ENCODE measurements at places on chromosomes 7 and 10.

DNA sequence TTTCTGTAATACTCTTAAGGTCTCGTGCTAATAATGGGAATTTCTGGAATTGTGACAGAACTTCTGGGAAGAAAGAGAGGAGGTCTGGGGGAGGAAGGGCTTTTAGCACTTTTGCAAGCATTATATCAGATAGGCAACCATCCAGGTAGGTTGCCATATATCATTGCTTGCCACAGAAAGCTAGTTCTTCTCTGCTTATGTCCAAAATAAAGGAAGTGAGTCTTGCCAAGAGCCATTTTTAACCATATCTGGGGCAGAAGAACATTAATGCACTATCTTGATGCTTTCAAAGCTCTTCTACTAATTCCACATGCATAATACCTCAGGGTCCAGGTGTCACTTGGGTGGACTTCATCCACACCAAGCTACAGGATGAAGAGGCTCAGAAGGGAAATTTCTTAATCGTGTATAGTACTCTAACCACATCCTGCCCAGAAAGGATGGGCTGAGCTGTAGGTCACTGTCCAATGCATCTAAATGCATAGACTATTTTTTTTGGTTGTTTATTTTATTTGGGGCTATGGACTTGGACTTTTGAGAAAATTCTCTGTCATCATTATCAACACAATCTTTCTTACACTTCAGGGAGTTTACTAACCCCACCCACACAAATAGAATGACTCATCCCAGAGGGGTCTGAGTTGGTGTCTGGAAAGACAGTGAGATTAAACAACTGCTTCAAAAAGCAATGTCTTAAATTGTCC, 68.9 kb upstream of the ADO start:
- no peak for DNase-seq

DNA sequence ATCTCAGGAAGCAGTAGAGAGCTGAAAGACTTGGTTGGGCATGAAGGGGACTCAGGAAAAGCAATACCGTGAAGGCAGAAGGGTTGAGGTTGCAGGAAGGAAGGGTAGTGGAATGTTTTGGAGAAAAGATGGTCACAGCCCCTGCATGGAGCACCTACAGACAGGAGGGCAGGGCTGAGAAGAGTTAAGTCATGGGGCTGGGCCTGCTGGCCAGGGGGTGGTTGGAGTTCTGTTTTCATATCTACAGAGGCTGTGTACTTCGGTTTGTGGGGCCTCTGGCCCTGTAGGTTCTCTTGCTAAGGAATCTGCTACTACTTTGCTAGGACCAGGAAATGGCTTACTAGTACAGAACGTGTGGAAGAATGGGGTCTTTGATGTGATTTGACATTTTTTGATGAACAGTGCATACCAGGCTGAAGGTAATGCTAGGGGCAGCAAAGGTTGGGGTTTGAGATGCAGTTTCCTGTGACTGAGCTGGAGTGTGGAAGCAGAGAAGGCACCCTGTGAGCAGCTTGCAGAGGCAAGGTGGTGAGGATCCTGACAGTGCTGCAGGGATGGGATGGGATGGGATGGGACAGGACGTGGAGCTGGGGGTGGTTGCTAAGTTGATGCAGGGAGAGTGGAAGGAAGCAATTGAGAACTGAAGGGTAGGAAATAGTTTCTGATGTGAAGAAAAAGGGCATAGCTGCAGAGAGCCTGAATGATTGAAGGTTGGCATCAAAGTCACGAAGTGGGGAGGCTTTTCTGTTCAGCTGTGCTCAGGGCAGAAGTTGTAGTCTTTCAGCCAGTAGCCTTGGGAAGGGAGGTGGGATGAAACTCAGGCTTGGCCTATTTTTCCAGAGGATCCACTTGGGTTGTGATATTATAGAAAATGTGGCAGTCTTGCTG, 7.8 kb downstream of the RPS24 start:
- no peak for DNase-seq

DNA sequence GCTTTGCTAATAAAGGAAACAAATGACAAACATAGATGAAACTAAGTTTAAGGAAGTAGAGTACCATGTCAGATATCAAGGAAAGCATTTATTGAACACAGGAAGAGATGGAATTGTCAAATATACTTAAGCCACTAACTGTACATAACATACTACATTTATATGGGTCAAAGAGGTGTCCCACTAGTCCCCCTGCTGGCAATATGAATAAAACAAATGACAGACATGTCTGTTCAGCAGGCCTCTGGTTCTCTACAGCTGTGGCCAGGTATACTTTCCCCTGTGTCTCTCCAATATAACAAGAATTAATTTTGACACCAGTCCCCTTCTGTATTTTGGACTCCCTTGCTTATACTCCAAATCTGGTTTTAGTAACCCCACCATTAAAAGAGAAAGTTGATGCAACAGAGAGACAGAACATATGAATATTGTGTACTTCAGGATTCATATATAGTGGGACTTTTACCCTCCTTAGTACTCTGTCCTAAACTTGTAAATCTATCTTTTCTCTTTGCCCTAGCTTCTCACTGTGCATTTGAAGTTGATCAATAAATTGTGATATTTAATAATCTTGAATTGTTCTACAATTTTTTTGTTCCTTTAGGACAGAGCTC, 42.9 kb downstream of the CD36 start:
- DNase-seq = peak; percentile 7

DNA sequence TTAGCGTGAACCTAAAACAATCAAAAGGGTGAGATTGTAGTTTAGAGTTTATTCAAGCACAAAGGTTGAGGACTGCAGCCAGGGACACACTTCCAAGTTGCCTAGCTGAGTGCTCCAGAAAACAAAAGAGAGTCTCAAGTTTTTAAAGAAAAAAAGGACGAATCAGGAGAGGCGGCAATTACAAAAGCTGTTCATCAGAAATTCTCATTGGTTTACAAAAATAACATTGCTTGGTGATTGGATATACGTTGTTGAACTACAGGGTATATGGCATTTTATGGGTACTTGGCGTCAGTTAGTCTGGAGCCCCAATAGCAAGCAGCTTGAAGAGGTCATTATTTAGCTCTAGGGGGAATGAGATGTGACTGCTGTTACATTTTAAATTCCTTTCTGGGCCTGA, 11.5 kb downstream of the ZNF438 start:
- no peak for DNase-seq

DNA sequence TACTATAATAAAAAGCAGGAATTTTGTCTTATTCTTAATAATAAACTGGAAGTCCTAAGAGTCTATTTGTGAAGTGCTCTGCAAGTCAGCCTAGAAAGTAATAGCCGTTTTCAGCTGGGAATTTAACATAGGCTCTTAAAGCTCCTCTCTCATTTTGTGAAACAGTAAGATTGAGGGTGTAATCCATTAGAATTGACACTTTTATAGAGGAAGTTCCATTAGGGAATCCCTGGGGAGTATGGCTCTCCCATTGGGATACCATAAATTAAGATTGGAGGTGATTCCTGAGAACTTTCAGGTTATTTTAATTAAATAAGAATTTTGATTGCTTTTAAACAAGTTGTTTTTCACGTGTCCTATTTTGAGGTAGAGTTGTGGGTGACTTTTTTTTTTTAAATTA, 68.0 kb downstream of the EXOC4 start:
- no peak for DNase-seq

GRCh38 chr7:92527300-92528187, 776 bp downstream of the PEX1 start:
- DNase-seq = peak; percentile 64

DNA sequence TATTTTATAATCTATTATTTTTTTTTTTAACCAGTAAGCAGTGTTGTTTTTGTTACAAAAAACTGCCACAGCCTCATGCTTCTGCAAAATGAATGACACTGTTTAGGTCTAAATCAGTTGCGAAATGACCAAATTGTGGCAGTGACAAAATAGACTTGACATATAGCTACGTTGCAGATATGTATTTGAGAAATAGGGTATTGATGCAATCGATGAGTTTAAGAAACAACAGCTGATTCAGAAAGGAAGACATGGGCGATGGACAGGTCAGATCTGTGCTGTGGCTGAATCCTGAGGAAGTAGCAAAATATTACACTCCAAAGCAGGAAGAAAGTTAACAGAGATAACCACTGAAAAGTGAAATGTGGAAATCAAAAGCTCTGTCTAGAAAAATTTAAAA, 89.0 kb upstream of the STEAP4 start:
- no peak for DNase-seq

- no peak for DNase-seq
These were observed 23.0 kb downstream of the CRPPA start for GRCh38 chr7:16398146-16399017.

DNA sequence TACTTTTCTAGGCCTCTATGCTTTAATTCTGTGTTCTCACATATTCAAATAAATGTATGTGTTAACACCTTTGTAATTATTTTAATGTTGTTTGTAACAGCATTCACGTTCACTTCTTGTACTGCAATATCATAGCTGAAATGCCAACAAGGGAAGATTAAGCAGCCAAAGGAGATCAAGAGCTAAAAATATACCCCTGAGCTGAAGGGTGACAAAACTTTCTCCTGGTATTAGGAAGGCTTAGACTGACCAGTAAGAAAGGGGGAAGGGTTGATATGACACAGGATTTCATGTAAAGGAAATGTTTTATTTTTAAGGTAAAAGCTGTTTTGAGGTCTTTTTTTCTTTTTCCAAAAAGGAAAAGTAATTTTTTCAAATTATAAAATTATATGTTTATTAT, 40.4 kb upstream of the VDAC2 start:
- no peak for DNase-seq

GRCh38 chr10:6811153-6811552, 231.1 kb upstream of the PRKCQ start:
- DNase-seq = no peak

- peak; percentile 6 for DNase-seq
These were observed 107.3 kb downstream of the AHR start for GRCh38 chr7:17405786-17406185.

- no peak for DNase-seq
These were observed 321.6 kb upstream of the LRRTM3 start for GRCh38 chr10:66604195-66604594.

DNA sequence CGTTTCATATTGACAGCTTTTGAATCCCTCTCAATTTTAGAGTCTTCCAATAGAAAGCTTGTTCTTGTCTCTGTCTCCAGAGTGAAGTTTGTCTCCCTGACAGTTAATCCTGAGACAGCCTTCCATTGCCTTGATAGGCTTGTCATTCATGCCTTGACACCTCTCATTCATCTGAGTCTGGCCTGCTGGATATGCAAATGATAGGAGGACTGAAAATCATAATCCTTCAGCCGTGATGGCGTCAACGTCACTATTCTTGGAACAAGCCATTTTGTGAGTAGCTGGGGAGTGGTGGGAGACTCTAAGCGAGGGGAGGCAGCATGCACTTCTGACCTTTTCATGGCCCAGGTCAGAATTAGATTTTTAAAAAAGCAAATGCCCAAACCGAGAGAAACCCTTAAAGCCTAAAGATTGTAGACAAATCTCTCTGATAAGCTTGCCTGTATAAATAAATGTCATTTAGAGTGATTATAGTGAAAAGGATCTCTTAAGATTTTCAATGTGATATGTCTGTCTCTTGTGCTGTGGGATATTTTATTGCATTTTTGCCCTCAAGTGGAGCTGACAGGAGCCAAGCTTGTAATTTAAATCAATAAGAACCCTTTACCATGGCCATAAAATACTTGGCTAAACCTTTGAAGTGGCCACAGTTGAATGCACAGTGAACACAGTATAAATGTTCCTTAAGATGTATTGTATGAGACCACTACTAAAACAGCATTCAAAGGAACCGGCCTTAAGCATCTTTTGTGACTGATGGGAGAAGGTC, 148.8 kb downstream of the SNX10 start:
- no peak for DNase-seq

- no peak for DNase-seq
These were observed 9.4 kb downstream of the IFRD1 start for GRCh38 chr7:112459645-112460044.

- peak; percentile 40 for DNase-seq
These were observed 247.3 kb downstream of the SEMA3A start for GRCh38 chr7:83947260-83947659.

GRCh38 chr10:113522460-113522859, 30.4 kb upstream of the HABP2 start:
- DNase-seq = no peak

DNA sequence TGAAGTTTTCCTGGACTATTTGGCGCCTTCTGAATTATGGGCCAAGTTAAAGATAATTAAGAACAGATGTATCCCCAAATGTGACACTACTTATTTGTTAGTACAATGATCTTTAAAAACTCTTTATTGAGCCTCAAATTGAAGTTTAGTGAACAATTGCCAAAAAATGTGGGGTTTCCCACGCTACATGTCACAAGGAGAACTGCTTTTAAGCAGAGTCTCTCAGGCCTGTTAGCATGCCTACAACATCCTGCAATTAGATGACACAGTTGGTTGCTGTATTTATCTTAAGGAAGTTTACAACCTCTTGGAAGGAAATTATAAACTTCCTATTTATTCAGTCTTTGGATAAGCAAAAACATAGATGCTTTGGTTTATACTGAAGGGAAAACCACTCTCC, 733.0 kb downstream of the TNS3 start:
- DNase-seq = no peak

DNA sequence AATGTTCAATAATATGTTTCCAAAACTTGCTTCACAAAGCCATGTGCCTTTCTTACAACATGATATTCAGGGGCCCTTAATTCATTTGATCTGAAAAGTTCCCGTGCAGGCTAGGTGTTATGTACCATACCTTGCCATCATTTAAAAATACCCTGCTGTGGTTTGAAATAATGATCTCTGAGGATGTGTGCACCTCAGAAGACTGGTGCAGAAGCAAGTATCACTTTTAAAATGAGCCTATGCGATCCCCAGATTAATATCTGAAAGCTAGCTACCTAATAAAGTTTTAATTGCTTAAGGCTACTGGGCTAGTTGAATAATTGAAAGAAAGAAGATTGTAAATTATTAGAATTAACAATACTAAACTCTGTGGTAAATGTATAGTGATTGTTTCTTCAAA, 262.4 kb downstream of the CDK14 start:
- no peak for DNase-seq

GRCh38 chr10:4057725-4058513, 272.9 kb upstream of the KLF6 start:
- DNase-seq = no peak

- DNase-seq = no peak
These were observed 31.4 kb upstream of the FRMD4A start for GRCh38 chr10:14362104-14362503.

- DNase-seq = no peak
These were observed 89.6 kb upstream of the IFRD1 start for GRCh38 chr7:112360681-112361080.

DNA sequence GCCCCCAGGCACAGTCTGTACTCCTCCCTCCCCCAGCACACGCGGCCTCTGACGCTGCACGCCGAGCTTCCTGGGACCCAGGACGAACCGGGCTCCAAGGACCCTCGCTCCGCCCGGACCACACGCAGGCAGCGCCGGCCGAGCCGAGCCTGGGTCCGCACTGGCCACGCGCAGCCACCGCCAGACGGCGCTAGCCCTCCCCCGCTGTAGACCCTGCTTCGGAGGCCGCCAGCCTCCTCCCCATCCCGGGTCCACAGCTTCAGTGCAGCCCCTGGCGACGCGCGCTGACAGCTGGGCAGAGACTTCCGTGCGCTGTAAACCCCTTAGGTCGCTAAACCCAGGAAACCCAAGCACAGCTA, 936 bp upstream of the TCERG1L start:
- no peak for DNase-seq

- DNase-seq = no peak
These were observed 4.4 kb upstream of the CLIP2 start for GRCh38 chr7:74284781-74285259.

GRCh38 chr7:139972029-139972428, 90.7 kb downstream of the PARP12 start:
- DNase-seq = no peak

- DNase-seq = no peak
These were observed 368.1 kb downstream of the MDFIC start for GRCh38 chr7:115289971-115290370.

All from HuH-7 (cell line).